ENCODE measurements at places on chromosomes 1 and 21.

DNA sequence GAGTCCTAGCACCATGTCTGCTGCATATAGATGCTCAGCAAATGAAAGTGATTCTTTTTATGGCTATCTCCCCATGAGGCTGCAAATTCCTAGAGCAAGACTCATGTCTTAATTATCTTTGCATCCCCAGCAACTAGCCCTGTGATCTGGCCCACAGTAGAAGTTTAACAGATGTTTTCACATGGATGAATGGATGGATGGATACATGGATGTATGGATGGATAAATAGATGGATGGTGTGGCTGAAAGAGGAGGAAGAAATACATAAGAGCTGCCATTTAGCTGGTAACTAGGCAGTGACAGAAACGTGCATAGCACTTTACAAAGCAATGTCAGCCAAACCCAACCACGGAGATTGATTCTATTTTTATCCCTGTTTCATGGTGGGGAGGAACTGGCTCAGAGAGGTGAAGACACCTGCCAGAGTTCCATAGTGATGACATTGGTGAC is 32.7 kb upstream of the ZBTB40 start:
- DNase-seq, result no peak

DNA sequence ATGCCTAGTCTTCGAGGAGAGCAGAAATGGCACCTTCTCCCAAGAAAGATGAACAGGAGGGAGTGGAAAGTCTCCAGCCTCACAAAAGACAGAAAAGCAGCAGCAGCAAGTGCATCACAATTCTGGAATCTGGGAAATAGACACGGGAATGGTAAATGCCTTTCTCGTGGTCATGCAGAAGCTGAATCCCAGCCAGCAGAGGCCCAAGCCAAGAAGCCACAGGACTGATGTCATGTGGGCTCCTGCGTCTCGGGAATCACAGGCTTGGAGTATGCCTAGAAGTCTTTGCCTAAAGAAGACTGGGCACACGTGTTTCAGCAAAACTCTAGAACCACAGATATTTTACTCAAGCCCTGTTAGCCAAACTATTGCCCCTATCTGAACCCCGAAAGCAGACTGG is 260.3 kb upstream of the PLD5 start:
- DNase-seq, result no peak

DNA sequence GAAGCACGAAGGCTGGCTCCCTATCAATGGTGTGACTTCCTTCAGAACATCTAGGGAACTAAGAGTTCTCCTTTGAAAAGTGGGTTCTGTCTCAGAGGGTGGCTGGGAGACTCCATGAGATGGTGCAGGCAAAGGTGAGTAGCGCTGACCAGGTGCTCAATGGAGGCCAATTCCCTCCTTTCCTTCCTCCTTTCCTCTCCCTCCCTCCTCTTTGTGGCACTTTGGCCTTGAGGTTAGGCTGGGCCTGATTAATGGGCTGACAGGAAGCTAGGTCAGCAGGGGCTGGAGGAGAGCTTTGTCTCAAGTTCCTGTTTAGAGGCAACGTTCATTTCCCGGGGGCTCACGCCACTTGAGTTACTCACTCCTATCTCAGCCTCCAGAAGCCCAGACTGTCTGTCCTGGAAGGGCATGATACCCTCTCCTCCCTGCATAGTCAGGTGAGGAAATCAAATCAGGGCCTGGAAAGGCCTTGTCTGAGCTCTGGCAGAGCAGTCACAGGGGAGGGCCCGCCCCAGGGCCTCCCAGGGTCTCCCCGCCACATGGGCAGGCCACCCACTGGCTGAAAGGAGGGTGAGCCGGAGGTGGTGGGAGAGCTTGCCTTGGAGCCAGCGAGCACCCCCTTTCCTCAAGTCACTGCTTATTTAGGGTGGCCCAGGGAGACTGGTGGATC is 58.4 kb upstream of the SSBP3 start:
- no peak for DNase-seq

DNA sequence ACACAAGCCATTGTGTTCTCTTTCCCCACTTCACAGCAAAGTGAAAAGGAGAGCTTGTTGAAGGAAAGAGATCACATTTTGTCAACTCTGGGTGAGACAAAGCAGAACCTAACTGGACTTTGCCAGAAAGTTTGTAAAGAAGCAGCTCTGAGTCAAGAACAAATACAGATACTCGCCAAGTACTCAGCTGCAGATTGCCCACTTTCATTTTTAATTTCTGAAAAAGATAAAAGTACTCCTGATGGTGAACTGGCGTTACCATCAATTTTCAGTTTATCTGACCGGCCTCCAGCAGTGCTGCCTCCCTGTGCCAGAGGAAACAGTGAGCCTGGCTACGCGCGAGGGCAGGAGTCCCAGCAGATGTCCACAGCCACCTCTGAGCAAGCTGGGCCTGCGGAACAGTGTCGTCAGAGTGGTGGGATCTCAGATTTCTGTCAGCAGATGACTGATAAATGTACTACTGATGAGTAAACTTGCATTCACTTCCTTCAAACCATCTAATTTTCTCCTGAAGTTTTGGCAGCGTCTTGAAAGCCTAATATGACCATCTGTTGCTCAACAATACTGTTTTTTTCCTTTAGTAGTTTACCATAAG is 43.7 kb downstream of the BACH1 start:
- no peak for DNase-seq

GRCh38 chr21:33007747-33008146 is 18.0 kb upstream of the OLIG2 start:
- no peak for DNase-seq

DNA sequence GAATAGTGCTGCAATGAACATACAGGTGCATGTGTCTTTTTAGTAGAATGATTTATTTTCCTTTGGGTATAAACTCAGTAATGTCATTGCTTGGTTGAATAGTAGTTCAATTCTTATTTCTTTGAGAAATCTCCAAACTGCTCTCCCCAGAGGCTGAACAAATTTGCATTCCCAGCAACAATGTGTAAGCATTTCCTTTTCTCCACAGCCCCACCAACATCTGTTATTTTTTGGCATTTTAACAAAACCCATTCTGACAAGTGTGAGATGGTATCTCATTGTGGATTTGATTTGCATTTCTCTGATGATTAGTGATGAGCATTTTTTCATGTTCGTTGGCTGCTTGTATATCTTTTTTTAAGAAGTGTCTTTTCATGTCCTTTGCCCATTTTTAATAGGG is 21.9 kb upstream of the EEIG2 start:
- no peak for DNase-seq

DNA sequence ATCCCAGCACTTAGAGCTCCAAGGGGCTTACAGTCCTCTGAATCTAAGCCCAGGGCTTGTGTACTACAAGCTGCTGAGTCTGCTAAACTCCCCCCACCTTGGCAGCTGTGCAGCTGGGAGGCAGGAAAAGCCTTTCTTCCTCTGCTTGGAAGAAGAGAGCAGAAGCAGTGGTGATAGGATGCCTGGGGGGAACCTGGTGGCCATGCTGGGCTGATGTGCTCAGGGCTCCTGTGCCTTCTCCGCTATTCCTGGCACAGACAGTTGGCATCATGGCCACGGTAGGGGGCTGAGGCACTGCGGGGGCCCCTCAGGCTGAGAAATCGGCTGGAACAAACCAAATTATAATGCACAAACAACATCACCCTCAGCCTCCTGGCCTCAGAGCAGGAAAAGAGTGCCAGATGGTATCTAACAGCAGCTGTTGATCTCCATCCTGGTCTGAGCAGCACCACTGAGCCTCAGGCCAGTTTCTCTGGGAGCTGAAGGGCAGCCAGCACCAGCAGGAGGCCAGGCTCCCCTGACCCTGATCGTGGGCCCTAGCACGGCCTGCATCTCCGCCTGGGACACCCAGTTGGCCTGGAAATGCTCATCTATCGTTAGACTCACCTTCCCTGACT is 35.8 kb downstream of the ECE1 start:
- no peak for DNase-seq

GRCh38 chr1:117838911-117839310 is 90.5 kb downstream of the GDAP2 start:
- DNase-seq, result no peak

DNA sequence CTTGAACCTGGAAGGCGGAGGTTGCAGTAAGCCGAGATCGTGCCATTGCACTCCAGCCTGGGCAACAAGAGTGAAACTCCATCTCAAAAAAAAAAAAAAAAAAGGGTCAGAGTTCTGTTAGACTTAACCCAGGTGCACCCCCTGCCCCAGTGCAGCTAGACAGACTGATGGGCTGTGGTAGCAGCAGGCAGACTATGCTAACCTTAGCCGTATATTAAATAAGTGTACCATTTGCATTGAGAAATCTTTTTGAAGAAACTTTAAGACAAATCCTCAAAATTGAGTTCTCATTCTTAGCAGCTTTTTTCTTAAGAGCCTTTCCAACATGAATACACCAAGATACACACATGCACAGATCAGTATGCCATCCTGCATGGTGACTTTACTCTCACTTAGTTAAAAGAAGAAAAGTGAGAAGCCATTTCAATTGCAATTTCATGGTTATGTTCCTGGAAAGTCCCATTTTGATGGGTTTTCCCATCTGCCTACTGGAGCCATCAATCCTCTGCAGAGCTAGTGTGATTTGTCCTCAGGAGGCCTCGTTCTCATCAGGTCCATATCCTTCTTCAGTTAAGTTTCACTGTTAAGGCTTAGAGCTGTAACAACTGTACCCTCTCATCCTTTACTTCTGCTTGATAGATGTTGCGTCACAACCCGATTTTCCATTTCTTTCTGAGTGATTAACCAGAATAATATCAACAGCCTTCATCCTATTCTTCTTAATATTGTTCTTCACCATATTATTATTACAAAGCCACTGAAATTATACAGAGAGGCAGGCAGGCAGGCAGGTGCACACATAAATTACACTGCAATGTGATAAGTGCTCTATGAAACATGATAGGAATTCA is 7.3 kb downstream of the FCRLB start:
- DNase-seq, result no peak

DNA sequence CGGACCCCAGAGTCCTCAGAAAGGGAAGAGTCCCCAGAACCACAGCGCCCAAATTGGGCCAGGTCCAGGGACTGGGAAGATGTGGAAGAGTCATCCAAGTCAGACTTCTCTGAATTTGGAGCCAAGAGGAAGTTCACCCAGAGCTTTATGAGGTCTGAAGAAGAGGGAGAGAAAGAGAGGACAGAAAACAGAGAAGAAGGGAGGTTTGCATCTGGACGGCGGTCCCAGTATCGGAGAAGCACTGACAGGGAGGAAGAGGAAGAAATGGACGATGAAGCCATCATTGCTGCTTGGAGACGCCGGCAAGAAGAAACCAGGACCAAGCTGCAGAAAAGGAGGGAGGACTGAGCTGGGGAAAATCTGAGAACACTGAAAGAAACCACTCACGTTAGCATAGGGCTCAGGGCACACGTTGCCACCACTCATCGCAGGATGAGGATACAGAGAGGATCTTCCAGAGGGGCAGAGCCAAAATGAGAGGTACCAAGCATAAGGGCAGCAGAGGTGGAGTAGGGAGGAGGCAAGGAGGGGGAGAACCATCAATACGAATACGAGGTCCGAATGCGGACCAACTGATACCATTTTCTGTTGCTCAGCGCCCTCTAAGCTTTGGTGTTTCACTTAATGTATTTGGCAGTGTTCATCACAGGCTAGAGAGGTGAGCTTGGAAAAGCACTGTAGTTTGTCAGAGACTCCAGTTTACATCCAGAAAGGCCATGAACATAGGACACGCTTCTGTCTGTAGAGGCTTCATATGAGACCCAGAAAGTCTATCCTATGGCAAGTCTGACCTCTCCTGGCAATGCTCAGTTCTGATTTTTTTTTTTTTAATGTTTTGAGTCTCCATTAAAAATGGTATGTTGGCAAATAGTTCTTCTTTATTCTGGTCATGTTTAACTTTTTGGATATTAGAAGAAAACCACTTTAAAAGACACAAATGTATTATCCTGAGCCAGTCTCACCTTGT is 34.7 kb downstream of the STYXL2 start:
- DNase-seq, result no peak

DNA sequence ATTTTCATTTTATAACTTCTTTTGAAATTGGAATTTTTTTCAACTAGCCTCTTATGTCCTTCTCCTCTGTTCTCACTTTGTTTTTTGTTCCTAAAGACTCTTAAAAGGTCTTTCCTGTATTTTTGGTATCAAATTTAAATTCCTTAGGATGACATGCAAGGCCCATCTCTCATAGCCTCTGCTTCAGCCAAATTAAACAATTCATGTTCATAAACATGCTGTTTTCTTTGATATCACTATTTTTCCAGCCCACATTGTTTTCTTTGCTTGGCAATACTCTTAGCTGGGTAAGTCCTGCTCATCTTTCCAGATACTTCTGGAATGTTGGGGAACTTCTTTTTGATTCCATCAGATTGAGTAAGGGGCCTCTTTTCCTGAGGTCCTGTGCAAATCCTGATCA is 55.8 kb upstream of the GPR88 start:
- DNase-seq, result no peak

DNA sequence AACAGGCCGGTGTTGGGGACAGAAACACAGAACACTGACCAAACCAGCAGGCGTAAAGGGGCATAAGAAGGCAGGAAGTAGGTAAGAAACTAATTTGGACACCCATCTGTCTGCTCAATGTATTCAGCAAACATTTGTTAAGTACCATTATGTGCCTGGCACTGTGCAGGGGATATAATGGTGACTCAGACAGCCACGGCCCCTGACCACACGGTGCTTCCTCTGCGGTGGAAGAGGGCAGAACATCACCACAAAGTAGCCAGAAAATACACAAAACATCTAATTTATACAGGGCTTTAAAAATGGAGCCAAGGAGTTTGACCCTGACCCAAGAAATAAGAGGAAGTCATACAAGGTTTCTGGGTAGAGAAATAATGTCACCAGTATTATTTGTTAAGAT is 12.9 kb downstream of the DNAJC11 start:
- no peak for DNase-seq

DNA sequence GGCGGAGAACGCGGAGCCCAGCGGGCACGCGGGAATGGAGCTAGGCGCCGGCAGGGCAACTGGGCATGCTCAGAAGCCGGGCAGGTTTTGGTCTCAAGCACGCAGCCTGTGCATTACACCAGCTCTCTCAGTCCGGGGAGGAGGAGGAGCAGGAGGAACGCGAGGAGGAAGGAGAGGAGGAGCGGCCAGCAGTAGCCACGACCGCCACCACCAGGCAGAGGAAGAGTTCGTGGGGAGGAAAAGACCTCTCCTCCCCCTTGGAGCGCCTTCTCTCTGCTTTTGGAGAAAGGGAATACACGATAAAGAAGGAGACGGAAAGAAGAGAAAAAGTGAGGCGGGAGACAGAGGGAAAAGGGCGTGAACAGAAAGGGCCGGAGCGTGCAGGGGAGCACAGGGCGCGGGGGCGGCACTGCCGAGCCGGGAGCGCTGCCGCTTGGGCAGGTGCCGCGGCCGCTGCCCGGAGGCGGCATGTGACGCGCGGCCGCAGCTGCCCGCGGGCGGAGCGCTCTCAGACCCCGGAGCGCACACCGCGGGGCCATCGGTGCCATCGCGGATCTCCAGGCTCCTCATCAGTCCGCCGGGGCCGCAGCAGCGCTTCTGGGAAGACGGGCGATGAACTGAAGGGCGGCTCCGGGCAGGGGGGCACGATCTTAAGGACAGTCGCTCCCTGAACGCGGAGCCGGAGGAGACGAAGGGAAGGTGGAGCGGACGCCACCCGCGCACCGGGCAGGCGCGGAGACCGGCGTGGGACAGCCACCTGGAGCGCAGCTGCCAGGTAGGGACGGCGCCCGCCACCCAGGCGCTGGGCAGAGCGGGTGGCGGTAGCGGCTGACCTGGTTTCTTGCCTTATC is at the start of gene CHRM3:
TSS of gene CHRM3 (plus strand) at position 116 of the 851 bp plus-strand sequence. CDS start 520,884 bp downstream, outside the sequence.
- no peak for DNase-seq

- DNase-seq, result no peak
These were observed 1.3 kb downstream of the PIK3R3 start for GRCh38 chr1:46131093-46131492.

- no peak for DNase-seq
These were observed 17.3 kb upstream of the SLC35A3 start for GRCh38 chr1:99952522-99952921.

- DNase-seq, result no peak
These were observed 102.3 kb upstream of the ZNF648 start for GRCh38 chr1:182163821-182164223.

Data from LNCaP clone FGC (cell line).